Osteocyte (in vitro differentiated cells): ENCODE measurements at places on chromosomes 6 and 20. TPM values are rescaled to one million over a fixed set of nuclear protein-coding genes. Genes with fewer than 3 reads are reported as not detected.

FAM217A gene
- not detected in 2 replicates for total RNA-seq

CPNE5 gene
- total RNA-seq, result not detected in 2 replicates

PPP1R14C gene
- total RNA-seq, result 0.46 and 0.60 TPM in 2 replicates

ZSCAN31 gene
- total RNA-seq, result 4.1 and 6.2 TPM in 2 replicates

CCM2L gene
- not detected in 2 replicates for total RNA-seq

PSORS1C2 gene
- total RNA-seq, result not detected in 2 replicates

ME1 gene
- total RNA-seq, result 26.3 and 28.0 TPM in 2 replicates

YTHDF1 gene
- 44.9 and 46.8 TPM in 2 replicates for total RNA-seq

TMX4 gene
- 28.6 and 32.3 TPM in 2 replicates for total RNA-seq

B4GALT5 gene
- 45.4 TPM in 2 replicates for total RNA-seq

CYP21A2 gene
- 0.30 and 0.44 TPM in 2 replicates for total RNA-seq

MTRF1L gene
- 15.9 and 16.9 TPM in 2 replicates for total RNA-seq

AHCY gene
- total RNA-seq, result 110 and 114 TPM in 2 replicates

IL22RA2 gene
- total RNA-seq, result not detected in 2 replicates

TSHZ2 gene
- total RNA-seq, result not detected in 2 replicates

AKAP12 gene
- 154 and 165 TPM in 2 replicates for total RNA-seq

KPNA5 gene
- 9.6 and 10.4 TPM in 2 replicates for total RNA-seq

TMEM74B gene
- total RNA-seq, result not detected in 2 replicates

HLA-G gene
- 0.32 and 0.68 TPM in 2 replicates for total RNA-seq

COL9A3 gene
- total RNA-seq, result 1.7 and 1.8 TPM in 2 replicates

MEI4 gene
- not detected in 2 replicates for total RNA-seq

ELOVL2 gene
- total RNA-seq, result 55.1 and 57.0 TPM in 2 replicates

OSBPL2 gene
- total RNA-seq, result 46.3 and 50.9 TPM in 2 replicates

PACSIN1 gene
- not detected in 2 replicates for total RNA-seq

F13A1 gene
- 2.8 and 3.6 TPM in 2 replicates for total RNA-seq

HCRTR2 gene
- total RNA-seq, result not detected in 2 replicates

LAMP5 gene
- total RNA-seq, result 0.76 and 0.86 TPM in 2 replicates

ZBTB24 gene
- total RNA-seq, result 6.2 and 6.7 TPM in 2 replicates

NR2E1 gene
- total RNA-seq, result not detected in 2 replicates

CD24 gene
- total RNA-seq, result 0.30 and 0.42 TPM in 2 replicates

ADGRB3 gene
- 8.8 and 8.9 TPM in 2 replicates for total RNA-seq

SAPCD1 gene
- 2.5 and 3.4 TPM in 2 replicates for total RNA-seq

OPN5 gene
- total RNA-seq, result not detected in 2 replicates

RPL7L1 gene
- total RNA-seq, result 77.4 and 80.5 TPM in 2 replicates

DEFB132 gene
- not detected in 2 replicates for total RNA-seq

TM9SF4 gene
- 64.4 and 67.3 TPM in 2 replicates for total RNA-seq

HRH3 gene
- total RNA-seq, result not detected in 2 replicates

RAMACL gene
- total RNA-seq, result 2.5 and 3.6 TPM in 2 replicates

RPS6KA2 gene
- 89.9 and 102 TPM in 2 replicates for total RNA-seq

GTSF1L gene
- not detected in 2 replicates for total RNA-seq

HLA-DRA gene
- not detected in 2 replicates for total RNA-seq

ZFP64 gene
- total RNA-seq, result 18.5 and 21.0 TPM in 2 replicates

DEFB115 gene
- total RNA-seq, result not detected in 2 replicates

ALDH8A1 gene
- total RNA-seq, result 0.30 and 0.42 TPM in 2 replicates

CDSN gene
- total RNA-seq, result not detected in 2 replicates

HLA-DQA2 gene
- total RNA-seq, result not detected in 2 replicates

NKAIN4 gene
- 0.62 TPM in 1 of 2 replicates, not detected in the other for total RNA-seq

LCA5 gene
- 4.2 and 4.3 TPM in 2 replicates for total RNA-seq

NHLRC1 gene
- 1.0 and 1.5 TPM in 2 replicates for total RNA-seq

CTCFL gene
- total RNA-seq, result not detected in 2 replicates

BMP5 gene
- not detected in 2 replicates for total RNA-seq

DNAH8 gene
- 0.21 and 0.24 TPM in 2 replicates for total RNA-seq

GLP1R gene
- not detected in 2 replicates for total RNA-seq

WFDC10B gene
- total RNA-seq, result not detected in 2 replicates

LPIN3 gene
- total RNA-seq, result 2.9 and 3.2 TPM in 2 replicates

RNF144B gene
- total RNA-seq, result 14.7 and 15.0 TPM in 2 replicates

PAK5 gene
- total RNA-seq, result not detected in 2 replicates
